ENCODE measurements at places on chromosomes 5 and 9.

- DNase-seq: no peak
Measured at GRCh38 chr9:96361668-96362067, 21.8 kb downstream of the SLC35D2 start.

DNA sequence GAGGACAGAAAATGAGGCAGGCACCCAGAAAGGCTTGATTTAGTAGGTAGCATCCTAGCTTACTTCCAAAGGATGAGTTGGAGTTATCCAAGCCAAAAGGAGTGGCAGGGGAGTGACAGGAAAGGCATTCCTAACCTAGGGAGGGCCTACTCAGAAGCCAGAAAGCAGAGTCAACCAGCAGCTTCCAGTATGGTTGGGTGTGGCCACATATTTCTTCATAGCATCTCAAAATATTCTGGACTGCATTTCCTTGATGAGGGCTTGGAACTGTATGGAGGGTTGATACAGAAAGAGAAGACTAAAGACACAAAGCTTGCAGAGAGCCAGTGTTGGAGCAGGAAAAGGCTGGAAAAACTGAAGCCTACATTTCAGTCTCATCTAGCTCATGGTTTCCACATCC lies 656.8 kb upstream of the DMAC1 start:
- DNase-seq: no peak

DNA sequence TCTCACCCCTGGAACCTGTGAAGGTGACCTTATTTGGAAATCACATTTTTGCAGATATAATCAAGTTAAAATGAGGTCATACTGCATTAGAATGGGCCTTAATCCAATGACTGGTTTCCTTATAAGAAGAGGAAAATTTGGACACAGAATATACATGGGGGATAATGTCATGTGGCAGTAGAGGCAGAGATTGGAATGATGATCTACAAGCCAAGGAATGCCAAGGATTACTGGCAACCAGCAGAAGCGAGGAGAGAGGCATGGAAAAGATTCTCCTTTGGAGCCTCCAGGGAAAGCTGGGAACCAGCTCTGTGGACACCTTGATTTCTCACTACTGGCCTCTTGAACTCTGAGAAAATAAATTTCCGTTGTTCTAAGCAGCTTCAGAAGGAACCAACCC lies 20.2 kb upstream of the CEP78 start:
- DNase-seq: no peak

- DNase-seq: no peak
Measured at GRCh38 chr5:17233488-17233887, 16.1 kb downstream of the BASP1 start.

GRCh38 chr5:67081261-67081660 lies 115.3 kb downstream of the CD180 start:
- no peak for DNase-seq

All from amygdala (tissue), 56 donors.